ENCODE measurements at places on chromosomes 1 and 21. TPM values are rescaled to one million over a fixed set of nuclear protein-coding genes. Genes with fewer than 3 reads are reported as not detected.

DNA sequence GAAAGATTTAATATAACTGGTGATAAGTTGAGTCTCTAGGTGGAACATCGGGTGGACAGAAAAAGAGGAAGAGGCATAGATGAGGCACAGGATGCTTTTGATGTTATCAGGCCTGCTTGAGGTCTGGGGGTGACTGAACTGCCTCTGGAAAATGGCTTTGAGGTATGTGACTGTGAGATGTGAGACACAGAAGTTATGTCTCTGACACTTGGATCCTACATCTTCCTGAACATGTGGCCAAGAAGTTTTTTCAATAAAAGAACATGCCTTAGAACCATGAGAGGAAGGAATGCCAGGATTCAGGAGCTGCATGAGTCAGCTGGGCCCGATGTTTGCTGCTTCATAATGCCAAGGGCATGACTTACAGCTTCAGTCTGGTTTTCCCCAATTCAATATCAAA lies 11.5 kb upstream of the AIM2 start:
- DNase-seq: no peak

GRCh38 chr1:109821221-109821669 lies 57.5 kb upstream of the EPS8L3 start:
- DNase-seq: no peak

- DNase-seq: no peak
Measured at GRCh38 chr1:97304366-97304765, 582.8 kb downstream of the PTBP2 start.

- DNase-seq: peak; percentile 82
Measured at GRCh38 chr1:231612393-231613089, 14.0 kb upstream of the DISC1 start.

GRCh38 chr1:248906753-248907661 lies 972 bp downstream of the PGBD2 start:
- no peak for DNase-seq

GRCh38 chr1:99748419-99748818 lies 18.0 kb downstream of the FRRS1 start:
- DNase-seq: no peak

DNA sequence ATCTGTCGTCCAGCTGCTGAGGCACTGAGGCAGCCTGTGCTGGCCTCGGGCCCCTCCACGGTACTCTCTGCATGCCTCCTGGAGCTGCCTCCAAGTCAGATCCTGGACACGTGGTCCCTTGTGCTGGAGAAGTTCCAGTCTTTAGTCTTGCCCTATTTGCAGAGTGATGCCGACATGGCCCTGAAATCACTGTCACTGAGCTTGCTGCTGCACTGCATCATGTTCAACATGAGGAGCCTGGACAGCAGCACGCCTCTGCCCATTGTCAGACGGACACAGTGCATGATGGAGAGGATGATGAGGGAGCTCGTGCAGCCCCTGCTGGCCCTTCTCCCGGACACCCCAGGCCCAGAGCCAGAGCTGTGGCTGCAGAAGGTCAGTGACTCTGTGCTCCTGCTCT lies 10.0 kb downstream of the URB2 start:
- no peak for DNase-seq

GRCh38 chr1:62476525-62477219 lies 39.8 kb downstream of the USP1 start:
- DNase-seq: no peak

DNA sequence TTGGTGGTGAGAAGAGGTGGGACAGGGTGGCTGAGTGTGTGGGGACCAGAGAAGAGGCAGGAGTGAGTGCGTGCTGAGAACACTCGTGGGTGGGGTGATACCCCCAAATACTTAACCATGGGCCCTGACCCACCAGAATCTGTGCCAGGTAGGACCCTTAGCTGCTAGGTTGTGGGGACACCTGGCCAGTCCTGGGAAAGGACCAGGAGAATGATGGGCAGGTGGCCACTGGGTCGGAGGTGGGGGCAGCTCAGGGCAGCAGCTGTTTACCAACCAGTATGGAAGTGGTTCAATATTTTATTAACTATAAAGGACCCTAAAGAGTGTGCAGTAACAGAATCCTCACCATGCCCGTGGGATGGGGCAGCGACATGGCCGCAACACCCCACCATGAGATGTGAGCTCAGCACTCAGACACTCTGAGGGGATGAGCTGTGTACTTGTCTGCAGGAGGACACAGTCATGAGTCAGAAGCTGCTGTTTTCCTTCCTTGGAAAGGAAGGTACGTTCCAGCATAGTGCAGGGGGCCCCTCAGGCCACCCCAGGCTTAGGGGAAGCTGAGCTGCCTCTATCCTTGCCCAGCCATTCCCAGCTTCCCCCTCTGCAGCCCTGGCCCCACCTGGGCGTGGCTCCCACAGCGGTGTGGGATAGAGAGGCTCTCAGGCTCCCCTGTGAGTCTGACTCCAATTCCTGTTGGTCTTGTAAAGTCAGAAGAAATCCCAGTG lies 25.4 kb downstream of the TEX35 start:
- no peak for DNase-seq

GRCh38 chr21:25872271-25872670 lies 137.5 kb downstream of the GABPA start:
- DNase-seq: no peak

Gene TLCD4
- 0.07 TPM for total RNA-seq

DNA sequence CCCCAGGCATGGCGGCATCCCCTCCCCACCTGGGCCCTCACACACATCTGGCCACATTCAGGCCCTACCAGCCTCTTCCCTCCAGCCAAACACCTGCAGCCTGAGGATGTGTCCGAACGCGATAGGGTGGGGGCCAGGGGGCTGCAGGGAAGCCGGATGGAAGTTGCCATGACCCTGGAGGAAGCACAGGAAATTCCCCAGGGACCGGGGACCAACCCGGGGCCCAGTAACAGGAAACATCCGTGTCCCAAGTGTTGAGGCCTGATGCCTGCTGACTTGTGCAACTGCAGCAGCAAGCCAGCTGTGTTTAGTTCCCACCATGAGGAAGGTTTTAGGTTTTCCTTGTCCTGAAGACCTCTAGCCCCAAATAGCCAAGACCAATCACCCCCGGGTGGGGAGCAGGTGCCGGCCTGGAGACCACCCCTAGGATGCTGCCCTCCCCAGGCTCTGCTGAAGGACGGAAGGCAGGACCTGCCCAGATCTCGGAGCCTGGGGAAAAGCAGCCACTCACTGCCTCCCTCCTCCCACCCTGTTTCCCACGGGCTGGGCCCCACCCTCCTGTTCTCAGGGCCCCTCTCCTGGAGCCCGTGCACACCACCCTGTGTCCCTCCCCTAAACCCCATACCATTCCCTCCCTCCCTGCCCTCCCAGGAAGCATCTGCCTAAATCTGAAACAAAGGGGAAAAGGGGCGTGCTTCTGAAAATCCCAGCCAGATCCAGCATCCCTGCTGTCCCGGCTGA lies 29.8 kb downstream of the MEGF6 start:
- no peak for DNase-seq

Gene SLC6A17
- 0.12 TPM for total RNA-seq
